IMR-90 (cell line): ENCODE measurements at places on chromosomes 3 and 15. TPM values are rescaled to one million over a fixed set of nuclear protein-coding genes. Genes with fewer than 3 reads are reported as not detected.

DNA sequence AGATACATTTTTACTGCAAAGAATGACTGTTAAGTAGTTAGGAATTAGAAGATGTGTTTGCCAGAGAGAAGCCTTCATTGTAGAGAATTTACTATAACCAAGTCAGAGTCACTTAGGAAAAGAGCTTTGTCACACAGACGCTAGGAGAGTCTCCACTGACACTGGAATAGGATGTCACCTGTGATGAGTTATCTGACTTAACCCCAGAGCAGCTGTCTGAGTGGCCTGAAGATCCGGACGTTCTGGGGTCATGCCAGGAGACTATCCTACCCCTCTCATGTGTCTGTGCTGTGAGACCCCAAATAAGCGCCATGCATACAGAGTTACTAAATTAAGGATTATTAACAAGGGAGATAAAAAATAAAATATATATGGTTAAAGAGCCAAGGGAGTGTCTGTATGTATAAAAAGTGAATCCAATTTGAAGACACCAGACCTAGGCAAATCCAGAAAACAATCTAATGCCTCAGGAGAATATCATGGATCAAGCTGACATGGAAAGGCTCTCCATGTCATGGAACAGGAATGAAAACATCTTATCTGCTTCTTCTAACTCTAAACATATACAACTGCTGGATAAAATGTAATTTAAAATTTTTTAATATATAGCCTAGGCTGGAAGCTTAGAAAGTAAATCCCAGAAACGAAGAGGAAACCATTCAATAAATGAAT is 43.5 kb downstream of the ITGB5 start:
- DNase-seq, result no peak

DNA sequence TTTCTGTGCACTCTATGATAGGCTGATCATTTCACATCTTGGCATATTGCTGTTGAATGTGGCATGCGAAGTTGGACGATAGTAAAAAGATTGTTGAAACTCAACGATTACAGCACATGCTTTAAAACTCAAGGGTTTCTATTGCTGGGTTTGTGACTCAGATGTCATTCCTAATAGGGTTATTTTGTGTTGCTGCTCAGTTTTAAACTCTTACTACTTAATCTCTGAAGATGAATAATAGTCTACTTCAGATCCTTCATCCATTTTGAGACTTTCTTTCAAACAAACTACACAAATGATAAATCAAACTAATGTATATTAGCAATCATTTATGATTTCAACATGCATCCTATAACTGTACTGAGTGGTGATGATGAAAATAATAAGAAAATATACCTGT is 71.3 kb upstream of the MBNL1 start:
- peak; percentile 50 for DNase-seq

- no peak for DNase-seq
Measured at GRCh38 chr3:27971600-27971999, 249.5 kb upstream of the EOMES start.

CACNA2D2 gene
- 0.11 and 0.15 TPM in 2 replicates for polyA plus RNA-seq

DNA sequence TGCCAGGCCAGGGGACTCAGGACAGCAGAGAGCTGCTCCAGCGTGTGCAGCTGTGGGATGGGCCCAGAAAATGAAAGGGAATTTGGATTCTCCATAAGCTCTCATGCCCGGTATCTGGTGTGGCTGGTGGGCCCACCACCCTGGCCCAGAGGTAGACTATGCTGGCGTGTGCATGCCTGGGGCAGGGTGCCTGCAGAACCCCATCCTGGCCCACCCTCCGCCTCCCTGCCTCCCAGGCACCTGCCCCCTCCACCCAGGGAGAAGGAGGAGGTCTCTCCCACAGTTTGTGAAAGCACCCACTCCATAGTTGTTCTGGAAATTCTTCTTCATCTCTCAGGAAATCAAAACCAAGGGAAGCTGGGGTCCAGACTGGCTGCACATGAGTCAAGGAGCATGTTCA is 112.9 kb downstream of the ADCY5 start:
- DNase-seq, result no peak

DNA sequence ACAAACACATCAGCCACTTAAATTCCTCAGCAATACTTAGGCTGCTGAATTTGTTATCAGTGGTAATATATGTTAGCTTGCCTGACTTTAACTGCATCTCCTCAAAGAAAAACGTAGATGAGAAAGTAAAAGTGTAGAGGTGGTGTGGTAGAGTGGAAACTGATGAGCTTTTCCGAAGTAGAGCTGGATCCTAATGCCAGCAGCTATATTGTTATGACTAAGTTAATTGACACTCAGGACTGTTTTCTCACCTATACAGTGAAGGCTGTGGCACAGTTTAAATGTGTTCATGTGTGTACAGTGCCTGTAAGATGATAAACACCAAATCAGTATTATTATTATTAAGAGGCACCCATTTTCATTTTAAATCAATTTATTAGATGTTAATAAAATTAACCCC is 174.9 kb downstream of the TNIK start:
- no peak for DNase-seq

- peak; percentile 4 for DNase-seq
Measured at GRCh38 chr3:142963516-142964448, at the start of gene PAQR9. PAQR9 (minus strand) TSS chr3:142963674; CDS start chr3:142963336, 338 bp downstream.

DNA sequence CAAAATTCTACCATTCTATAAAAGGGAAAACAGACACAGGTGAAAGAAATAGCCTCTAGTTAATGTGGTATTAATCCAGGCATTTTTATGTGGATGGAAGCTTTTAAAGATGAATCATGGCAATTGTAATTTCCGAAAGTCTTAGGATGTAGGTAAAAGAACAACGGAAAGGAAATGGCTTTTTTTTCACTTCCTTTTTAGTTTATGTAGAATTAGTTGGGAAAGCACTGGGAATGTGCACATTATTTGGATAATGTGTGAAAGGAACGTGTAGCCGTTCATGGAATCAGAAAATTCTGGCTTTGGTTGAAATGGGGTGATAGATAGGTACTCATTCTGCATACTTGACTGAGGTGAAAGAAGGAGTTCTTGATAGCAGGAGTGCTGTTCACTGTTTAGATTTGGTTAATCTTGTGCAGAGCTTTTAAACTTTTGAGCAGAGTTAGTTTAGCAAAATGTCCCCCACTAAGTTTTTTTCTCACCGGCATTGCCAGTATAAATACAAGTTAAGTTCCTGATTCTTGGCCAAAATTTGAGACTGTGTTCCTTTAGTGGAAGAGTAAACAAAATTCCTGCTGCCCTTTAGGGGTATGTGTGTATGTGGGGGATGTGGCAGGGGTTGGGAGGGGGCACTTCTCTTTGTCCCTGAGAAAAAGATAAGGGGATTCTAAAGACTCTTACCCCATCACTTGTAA is 20.2 kb upstream of the UTS2B start:
- DNase-seq, result peak; percentile 36

- DNase-seq, result no peak
Measured at GRCh38 chr3:177119829-177120228, 77.5 kb downstream of the TBL1XR1 start.

CLDN18 gene
- polyA plus RNA-seq, result not detected in 2 replicates

DNA sequence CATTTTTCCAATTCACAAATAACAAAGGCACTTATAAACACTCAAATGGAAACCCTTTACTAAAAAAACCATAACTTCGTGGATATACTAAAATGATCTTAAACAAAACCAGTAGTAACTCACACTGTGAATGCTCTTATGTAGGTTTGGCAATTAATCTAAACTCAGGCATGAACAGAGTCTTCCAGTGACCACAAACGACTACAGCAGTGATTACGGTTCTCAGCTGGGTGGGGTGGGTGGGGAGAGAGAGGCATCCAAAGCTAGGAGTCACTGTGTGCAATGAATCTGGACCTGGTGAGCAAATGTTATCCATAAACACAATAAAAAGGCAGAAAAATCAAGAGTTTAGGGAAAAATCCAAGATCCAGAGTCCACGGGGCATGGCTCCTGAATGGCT is 21.3 kb downstream of the SLC12A8 start:
- DNase-seq, result peak; percentile 50

PTX3 gene
- polyA plus RNA-seq, result 117 and 135 TPM in 2 replicates

GRCh38 chr15:79540551-79540950 is 108.4 kb downstream of the MINAR1 start:
- no peak for DNase-seq

- no peak for DNase-seq
Measured at GRCh38 chr3:151296226-151296625, 17.9 kb upstream of the P2RY14 start.

GRCh38 chr3:129061888-129062834 is 1.6 kb downstream of the GP9 start:
- DNase-seq, result no peak

- DNase-seq, result no peak
Measured at GRCh38 chr3:14398797-14399106, 3.7 kb upstream of the SLC6A6 start.

PRICKLE2 gene
- 4.1 TPM in 2 replicates for polyA plus RNA-seq
